NCI-H1930 (cell line): ENCODE measurements at places on chromosomes 6 and 20.

GRCh38 chr6:23532227-23532626 lies 593.8 kb upstream of the NRSN1 start:
- no peak for DNase-seq

DNA sequence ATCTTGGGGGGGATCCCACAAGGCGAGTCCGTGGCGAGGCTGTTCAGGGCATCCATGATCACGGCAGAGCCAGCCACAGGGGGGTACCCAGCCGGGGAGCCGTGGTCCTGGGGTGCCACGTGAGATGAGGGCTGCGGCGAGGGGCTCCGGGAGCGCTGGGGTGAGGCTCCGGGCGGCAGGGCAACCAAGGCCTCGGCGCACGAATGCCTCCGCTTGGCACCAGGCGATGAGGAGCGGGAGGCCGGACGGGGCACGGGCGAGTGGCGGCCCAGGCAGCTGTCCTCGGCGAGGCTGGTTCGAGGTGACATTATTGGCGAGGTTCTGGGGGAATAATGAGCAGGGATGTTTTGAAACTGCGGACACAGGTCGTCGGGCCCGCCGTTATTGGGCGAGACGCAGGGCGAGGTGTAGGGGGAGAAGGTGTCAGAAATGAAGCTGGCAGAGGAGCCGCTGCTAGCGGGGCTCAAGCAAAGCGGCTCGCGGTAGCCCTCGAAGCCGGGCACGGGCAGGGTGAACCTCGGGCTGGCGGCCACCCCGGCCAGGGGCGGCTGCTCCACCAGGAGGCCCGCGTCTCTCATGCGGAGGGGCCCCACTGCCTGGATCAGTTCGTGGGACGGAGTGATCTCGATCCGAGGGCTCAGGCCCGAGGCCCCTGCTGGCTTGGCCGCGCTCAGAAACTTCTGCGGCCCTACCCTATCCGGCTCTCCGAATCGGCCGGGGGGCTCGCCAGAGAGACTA lies 19.1 kb downstream of the NFATC2 start:
- DNase-seq, result no peak

DNA sequence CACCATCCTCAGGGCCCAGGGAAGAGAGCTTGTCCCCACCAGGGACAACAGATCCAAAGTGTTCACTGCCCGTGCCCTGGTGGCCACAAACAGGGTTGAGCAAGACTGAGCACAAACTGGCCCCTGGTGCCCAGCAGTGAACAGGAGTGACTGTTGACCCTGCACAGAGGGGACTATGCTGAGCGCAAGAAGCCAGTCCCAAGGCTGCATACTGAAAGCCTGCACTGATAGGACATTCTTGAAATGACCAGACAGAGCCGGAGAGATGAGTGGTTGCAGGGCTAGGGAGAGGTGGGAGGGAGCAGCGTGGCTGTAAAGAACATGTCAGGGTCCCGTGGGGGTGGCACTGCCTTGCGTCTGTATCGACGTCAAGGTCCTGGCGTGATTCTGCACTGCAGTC lies 2.9 kb upstream of the FNDC11 start:
- DNase-seq, result no peak

- no peak for DNase-seq
Observed at GRCh38 chr6:108169464-108170331, 3.9 kb downstream of the NR2E1 start.

- DNase-seq, result no peak
Observed at GRCh38 chr6:3367630-3368029, 89.2 kb downstream of the SLC22A23 start.

DNA sequence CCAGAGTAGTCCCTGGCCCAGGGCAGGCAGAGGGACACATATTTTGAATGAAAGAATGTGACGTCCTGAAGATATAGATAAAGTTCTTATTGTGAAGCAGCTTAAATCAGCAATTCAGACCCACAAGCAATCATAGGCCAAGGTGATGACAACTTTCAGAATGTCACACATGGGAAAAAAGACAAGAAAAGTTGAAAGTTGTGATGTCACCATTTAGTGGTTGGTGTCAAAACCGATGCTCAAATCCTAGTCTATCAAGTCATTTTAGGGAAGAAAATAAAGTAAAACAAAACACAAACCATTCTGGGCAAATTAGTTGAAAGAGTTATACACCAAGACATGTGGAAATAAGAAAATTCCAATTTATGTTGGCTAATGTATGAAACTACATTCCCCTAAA lies 710.8 kb downstream of the DOK5 start:
- DNase-seq, result no peak

- no peak for DNase-seq
Observed at GRCh38 chr6:34246563-34247391, 2.0 kb downstream of the SMIM29 start.

DNA sequence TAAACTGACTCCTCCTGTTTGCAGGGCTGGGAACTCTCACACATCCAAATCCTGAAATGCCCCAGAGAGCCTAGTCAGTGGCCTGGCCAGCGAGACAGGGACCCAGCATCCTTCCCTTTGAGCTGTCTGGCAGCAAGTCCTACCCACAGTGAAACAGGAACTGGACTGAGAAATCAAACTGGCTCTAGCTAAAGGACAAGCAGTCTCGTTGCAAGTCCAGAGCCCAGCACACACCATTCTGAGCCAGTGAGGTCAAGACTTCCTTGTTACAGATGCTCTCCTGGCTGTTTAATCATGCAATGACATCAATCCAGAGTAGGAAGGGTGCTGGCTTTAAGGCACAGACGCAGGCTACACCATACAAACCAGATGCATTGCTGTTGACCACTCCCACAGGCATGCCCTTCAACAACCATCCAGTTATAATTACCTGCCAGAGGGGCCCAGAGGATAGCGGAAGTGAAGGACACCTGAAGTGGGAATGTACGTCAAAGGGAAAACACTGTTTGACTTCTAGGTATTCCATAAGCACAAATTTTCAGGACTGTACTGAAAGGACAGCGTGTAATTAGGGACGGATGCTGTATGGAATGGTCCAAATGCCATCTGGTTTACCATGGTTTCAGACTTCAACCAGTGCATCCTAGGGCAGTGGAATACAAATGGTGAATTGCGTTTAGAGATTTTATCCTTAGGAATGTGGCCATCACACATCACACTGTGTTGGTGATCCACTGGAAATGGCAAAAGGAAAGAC lies 114.4 kb downstream of the SLC23A2 start:
- DNase-seq, result no peak

DNA sequence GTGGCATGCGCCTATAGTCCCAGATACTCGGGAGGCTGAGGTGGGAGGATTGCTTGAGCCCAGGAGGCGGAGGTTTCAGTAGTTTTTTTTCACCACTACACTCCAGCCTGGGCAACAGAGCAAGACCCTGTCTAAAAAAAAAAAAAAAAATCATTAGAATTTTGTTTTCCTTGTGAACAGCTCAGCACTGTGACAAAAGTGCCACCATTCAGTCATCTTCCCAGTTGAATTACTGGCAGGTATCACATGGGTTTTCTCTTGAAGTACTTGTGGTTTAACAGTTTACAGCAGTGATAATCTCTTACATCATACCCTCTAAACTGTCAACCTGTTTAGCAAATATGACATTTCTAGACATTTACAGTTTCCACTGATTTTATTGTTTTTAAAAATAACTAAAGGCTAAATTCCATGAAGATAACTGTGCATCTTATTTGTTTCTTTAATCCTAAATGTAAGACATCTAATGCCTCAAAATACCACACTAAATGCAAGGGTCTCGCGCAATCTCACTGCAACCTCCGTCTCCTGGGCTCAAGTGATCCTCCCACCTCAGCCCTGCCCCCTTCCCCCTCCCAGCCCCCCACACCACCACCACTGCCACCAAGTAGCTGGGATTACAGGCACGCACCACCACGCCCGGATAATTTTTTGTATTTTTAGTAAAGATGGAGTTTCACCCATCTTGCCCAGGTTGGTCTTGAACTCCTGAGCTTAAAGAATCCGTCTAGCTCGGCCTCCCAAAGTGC lies 7.0 kb downstream of the TRPC4AP start:
- DNase-seq, result no peak

DNA sequence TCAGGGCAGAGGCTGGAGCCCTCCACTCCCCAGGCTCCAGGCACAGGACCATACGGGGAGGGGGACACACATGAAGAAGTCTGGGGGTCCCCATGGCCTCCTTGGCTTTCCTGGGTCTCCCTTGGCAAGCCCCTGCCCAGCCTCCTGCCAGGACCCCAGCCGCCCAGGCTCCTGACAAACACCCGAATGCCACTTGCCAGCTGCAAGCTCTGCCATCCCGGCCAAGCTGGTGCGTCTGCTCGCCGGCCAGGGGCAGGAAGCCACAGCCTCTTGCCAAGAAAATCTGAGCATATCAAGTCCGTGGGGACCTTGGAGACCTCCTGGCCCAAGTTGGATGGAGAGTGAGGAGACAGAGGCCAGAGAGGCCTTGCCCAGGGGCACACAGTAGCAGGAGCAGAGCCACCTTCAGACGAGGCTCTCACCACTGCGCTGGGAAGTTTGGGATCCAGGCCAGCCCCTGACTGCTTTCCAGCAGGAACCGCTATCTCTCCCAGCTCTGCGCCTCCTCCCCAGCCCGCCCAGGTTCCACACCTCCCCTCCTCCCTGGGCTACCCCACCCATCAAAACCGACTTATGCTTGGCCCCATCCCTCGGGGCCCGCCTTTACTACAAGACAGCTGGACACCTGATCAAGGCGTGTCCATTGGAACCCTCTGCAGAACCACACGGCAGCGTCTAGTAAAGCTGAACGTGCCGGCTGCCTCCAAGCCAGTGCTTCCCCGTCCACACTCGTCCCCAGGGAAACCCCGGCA lies 80.2 kb downstream of the GRM4 start:
- no peak for DNase-seq

- no peak for DNase-seq
Observed at GRCh38 chr6:117818449-117818848, 88.6 kb upstream of the SLC35F1 start.

DNA sequence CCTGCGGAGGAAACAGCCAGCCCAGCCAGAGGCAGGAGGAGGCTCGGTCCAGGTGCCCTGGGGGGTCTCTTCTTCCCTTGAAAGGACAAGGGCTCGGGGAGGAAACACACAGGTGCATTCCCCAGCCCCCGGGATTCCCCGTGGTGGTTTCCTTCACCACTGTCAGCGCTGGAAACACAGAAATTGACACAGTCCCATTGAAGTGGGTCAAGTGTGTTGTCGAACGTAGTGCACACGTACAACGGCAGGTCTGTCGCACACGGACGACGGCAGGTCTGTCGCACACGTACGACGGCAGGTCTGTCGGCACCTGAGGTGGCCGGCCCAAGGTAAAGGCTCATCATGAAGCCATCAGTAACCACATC lies 80.9 kb downstream of the DLL1 start:
- no peak for DNase-seq

GRCh38 chr20:24867556-24867955 lies 81.5 kb upstream of the CST7 start:
- no peak for DNase-seq

- DNase-seq, result no peak
Observed at GRCh38 chr6:8336406-8337057, 98.8 kb downstream of the SLC35B3 start.

DNA sequence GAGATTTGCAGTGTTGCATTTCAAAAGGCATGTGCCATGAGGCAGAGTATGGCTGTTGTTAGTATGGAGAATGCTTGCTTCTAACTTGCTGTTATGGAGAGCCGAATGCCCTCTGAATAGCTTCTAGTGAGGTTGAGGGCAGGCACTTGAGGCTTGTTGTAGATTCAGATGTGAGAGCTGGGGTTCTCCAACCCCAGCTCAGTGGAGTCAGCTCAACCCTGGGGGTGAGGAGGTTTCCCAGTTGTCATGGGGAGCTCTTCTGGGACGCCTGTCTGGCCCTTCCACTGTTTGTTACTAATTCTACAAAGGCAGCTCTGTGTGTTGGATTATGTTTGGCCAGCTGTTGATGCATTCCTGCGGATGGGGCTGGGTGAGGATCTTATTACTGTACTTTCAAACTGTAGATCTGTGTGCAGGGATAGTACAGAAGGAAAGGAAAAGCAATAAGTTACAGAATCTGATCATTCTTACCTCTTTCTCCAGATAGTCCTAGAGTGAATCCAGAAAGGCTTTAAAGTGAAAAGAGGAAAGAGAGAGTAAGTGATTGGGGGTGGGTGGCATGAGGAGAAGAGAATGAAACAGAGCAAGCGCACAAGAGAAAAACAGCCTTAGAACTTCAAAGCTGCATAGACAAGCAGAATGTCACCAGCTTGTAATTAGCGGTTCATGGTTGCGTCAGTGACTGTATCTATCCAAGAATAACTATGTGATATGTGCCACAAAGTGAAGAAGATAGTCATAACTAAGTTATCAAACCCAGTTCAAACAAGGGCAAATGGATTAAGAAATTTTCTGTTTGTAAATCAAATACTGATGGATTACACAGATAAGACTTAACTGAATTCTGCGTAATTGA lies 148.7 kb downstream of the PRL start:
- peak; percentile 21 for DNase-seq

GRCh38 chr6:141685416-141685815 lies 447.3 kb upstream of the GJE1 start:
- no peak for DNase-seq

GRCh38 chr6:148885136-148885865 lies 138.5 kb downstream of the UST start:
- DNase-seq, result no peak

- no peak for DNase-seq
Observed at GRCh38 chr6:158686311-158686710, 36.5 kb downstream of the SYTL3 start.

GRCh38 chr6:81655696-81656095 lies 96.8 kb downstream of the TENT5A start:
- DNase-seq, result no peak

DNA sequence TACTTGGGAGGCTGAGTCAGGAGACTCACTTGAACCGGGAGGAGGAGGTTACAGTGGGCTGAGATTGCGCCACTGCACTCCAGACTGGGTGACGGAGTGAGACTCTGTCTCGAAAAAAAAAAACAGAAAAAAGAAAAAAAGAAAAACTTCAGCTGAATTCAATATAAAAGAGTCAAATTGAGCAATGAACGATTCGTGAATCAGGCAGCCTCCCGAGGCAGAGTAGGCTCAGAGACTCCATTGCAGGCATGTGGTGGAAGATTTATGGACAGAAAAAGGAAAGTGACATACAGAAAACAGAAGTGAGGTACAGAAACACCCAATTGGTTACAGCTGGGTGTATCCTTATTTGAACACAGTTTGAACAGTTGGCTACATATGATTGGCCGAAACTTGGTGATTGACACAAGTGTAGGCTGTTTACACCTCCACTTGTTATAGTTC lies 56.3 kb downstream of the HLA-DPB1 start:
- no peak for DNase-seq

GRCh38 chr6:154868143-154868594 lies 126.9 kb upstream of the TIAM2 start:
- peak; percentile 19 for DNase-seq
